Fibroblast of the conjunctiva (primary cell): ENCODE measurements at places on chromosomes 3 and 15.

DNA sequence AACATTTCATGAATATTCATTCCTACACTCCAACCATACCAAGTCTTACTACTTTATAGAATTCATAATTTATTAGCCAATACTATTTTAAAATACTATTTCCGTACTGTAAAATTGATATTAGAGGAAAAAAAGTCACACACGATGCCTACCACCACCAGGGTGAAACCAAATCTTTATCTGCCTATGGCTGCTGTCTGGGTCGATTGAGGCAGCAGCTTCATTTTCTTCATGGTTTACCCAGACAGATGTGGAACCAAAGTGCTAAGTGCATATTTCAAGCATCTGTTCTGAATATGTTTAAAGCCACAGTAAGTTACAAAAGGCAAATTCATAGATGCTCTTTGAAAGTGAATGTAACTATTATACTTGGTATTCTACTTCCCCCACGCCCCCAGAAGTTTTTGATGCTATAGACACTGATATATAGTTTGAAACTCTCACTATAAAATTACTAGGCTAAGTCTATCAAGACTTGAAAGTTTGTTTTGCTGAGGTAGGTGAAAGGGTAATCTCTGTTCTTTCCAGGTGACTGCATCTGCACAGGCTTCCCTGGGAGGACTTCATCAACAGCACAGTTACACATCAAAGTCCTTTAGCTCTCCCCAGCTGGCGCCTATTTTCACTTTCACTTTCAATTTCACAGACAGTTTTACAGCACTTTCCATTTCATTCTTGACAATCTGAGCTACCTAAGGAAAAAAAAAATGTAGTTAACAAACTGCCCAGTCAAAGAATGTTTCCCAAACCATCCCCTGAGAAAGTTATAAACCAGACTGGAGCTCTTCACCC, 113.9 kb downstream of the POLQ start:
- peak; percentile 46 for DNase-seq

GRCh38 chr3:126528800-126529541, 5.0 kb downstream of the CHST13 start:
- DNase-seq, result peak; percentile 12

GRCh38 chr3:55690177-55690576, 203.1 kb upstream of the WNT5A start:
- no peak for DNase-seq

DNA sequence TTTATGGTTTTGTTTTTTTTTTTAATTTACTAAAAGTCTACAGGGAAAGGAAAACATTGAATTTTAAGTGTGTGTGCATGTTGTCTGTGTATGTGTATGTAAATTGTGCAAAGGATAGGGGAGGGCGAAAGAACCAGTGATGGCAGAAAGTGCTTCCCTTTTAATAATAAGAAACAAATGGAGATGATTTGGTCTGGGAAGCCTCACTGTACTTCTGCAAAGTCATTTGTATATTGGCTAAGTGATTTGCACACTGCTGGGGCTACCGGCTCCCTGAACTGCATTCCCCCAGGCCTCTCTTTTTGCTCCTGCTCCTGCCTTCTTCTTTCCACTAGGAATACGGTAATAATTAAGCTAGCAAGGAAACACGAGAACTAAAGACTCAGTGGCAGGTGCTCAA, 101.2 kb downstream of the CD47 start:
- DNase-seq, result no peak

DNA sequence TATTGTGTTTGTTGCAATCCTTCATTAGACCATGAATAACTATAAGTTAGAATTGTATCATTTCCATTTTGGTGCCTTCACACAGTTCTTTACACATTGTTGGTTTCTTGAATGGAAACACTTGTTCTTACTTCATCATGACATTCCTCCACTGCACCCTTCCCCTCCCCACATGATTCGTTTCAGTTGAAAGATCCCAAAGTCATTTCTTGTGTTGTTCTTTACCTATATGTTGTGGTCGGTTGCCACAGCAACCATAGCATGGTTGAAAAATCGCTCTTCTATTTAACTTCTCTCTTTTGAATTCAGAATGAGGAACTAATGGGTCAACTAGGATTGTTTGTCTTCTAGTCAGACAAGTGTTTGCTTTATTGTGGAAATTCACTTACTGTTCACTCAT, 103.3 kb downstream of the IL1RAP start:
- no peak for DNase-seq

DNA sequence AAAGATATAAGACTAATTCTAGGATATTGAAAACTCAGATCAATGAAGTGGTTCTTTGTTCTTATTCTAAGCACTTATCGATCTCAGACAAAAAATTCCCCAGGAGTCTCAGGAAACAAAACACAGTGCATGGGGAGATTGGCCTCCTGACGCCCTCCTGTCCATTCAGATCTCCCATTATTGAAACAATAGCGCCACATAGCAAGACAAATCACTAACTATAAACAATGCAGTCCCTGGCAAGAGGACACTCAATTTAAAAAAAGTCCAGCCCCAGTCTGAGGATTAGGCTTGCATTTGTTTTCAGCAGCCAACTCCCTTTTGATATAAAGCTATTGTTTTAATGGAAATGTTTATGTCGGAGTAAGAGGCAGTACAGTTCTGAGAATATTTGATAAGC, 528.2 kb downstream of the GABRG3 start:
- no peak for DNase-seq

DNA sequence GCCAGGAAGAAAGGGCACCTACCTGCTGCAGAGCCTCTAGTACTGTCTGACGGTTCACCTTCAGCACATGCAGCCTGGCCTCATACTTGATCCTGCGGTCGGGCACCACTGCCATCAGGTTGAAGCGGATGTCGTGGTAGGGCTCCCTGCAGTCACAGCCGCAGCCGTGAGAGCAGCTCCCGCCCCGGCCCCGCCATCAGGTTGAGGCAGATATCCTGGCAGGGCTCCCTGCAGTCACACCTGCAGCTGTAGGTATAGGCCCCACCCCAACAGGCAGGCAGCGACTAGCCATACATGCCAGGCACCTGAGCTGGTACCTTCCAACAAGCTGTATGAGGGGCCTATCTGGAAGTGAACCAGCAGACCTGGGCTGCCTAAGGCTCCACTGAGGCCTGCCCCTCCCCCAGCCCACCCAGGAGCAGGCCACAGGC, 38.7 kb downstream of the SEMA3G start:
- DNase-seq, result no peak

DNA sequence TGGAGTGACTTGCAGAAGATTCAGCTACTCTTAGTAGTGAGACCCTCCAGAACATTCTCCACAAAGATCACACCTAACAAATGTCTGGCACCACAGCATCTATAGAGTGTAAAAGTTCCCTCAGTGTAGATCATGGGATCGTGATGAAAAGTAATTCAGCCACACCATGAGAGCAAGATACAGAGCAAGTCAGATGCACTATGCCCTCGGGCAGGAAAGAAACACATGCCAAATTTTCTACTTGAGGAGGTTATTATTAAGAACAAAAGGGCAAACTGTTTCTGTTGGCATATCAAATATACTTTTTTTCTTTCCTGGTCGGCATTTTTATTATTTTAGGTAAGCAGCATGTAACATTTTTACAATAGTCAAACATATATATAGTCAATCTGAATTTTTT, 44.8 kb upstream of the SNTN start:
- no peak for DNase-seq

- DNase-seq, result no peak
Observed at GRCh38 chr3:128215290-128215689, 62.0 kb downstream of the EEFSEC start.

DNA sequence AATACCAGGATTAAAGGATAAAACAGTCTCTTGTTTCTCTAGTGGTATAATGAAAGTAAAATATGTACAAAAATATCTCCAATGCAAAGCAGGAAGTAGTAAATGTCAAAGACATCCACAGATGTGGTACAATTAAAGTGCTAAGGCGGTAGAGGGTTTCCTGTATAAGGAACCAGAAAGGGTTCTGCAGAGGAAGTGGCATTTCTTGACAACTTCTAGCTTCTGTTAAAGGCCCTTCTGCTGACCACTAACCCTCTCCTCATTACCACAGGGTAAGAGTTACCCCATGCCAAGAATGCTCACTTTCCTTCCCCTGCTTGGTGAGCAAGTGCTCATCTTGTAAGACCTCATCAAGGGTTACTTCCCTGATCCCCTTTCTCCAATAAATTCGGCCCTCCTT, 883.6 kb upstream of the NR2F2 start:
- DNase-seq, result no peak

- DNase-seq, result no peak
Observed at GRCh38 chr3:128007033-128007424, 45.2 kb upstream of the SEC61A1 start.

- no peak for DNase-seq
Observed at GRCh38 chr15:52730173-52730572, 51.0 kb upstream of the ATOSA start.

DNA sequence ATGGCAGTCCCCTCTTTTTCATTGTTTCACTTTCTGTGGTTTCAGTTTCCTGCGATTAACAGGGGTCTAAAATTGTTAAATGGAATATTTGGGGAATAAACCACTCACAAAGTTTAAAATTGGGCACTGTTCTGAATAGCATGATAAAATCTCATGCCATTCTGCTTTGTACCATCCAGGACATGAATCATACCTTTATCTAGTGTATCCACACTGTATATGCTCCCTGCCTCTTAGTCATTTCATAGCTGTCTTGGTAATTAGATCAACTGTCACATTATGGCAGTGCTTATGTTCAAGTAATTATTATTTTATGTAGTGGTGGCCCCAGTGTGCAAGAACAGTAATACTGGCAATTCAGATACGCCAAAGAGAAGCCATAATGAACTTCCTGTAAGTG, 734.5 kb downstream of the ZPLD1 start:
- DNase-seq, result no peak

- no peak for DNase-seq
Observed at GRCh38 chr3:170278627-170279026, 56.4 kb downstream of the PRKCI start.

DNA sequence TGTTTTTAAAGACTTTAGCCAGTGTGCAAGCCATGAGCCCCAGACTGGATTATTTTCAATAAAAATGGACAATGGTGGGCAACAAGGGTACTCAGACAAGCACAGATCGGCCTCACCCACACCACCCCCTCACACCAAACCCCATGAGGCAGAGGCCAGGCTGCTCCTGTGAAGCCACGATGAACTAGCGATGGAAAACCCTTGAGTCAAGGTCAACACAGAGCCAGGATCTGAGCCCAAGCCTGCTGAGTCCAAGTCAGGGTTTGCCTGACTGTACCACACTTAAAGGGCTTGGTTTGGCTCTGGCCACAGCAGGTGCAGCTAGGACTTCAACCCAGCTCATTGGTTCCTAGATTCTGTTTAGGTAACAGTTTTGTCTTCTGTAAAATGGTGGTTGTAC, 131.5 kb upstream of the SLC2A2 start:
- DNase-seq, result no peak

- no peak for DNase-seq
Observed at GRCh38 chr3:24628523-24629258, 134.0 kb upstream of the THRB start.

- DNase-seq, result no peak
Observed at GRCh38 chr3:67154429-67154828, 156.3 kb downstream of the KBTBD8 start.

DNA sequence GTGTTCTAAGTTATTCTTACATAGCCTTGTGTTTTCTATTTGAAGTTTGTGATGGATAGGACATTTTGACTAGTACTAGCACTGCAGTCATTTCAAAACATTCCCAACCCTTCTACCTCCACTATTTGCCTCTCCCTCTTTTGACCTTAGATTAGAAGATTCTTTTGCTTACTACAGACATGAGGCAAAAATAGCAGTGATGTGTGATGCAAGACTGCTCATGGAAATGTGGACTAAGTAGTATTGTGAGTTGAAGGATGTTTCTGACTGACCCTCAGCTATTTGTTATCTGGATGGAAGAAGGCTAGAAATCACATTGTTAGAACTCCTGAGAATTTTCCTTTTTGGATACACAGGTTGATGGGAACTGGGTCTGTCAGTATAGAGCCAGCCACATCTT, 45.9 kb downstream of the ATP2C1 start:
- no peak for DNase-seq

GRCh38 chr15:92725171-92725570, 69.6 kb upstream of the FAM174B start:
- DNase-seq, result no peak

DNA sequence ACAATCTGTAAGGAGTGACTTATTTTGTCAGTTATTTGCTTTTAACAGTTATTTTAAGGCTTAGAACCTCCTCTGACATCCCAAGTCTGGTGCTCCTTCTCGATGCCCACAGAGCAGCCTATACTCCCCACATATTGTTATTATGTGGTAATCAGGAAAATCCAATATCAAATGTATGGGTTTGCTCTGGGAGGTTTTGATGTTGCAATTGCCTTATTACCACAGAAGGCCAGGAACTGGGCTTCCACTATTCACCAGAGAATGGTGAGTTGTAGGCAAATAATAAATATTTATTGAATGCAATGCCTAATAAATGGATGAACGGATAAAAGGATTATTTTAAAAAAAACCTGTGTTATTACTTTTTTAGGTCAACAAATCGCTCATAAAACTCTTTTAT, 12.2 kb downstream of the NEK10 start:
- DNase-seq, result no peak

DNA sequence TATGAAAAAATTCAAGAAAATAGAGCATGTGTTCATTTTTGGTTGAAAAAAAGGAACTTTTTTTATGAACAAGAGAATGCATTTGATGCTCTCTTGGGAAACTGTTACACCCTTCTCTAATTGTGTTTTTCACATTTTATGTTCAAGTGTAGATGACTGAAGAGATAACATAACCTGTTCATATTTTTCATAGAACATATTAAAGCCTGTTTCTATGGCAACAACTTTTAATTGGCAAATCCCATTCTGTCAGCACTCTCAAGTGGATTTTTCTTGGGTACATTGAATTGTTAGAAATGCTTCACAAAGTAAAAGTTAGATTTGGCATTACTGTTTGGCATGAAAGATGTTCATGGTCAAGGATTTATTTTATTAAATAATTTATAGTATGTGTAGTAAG, 117.5 kb downstream of the MBNL1 start:
- no peak for DNase-seq
